ENCODE measurements at places on chromosomes 2 and 18. TPM values are rescaled to one million over a fixed set of nuclear protein-coding genes. Genes with fewer than 3 reads are reported as not detected.

Gene MRO
- total RNA-seq, result 0.26 TPM

Gene TMEM17
- not detected for total RNA-seq

Gene GPR75
- total RNA-seq, result 0.29 TPM

Gene ASXL3
- total RNA-seq, result 1.0 TPM

Gene TTR
- not detected for total RNA-seq

Gene GPATCH11
- 4.4 TPM for total RNA-seq

Gene FHOD3
- total RNA-seq, result 13.8 TPM

Gene PLCD4
- 0.26 TPM for total RNA-seq

Gene POLE4
- total RNA-seq, result 41.2 TPM

Gene ALK
- not detected for total RNA-seq

DNA sequence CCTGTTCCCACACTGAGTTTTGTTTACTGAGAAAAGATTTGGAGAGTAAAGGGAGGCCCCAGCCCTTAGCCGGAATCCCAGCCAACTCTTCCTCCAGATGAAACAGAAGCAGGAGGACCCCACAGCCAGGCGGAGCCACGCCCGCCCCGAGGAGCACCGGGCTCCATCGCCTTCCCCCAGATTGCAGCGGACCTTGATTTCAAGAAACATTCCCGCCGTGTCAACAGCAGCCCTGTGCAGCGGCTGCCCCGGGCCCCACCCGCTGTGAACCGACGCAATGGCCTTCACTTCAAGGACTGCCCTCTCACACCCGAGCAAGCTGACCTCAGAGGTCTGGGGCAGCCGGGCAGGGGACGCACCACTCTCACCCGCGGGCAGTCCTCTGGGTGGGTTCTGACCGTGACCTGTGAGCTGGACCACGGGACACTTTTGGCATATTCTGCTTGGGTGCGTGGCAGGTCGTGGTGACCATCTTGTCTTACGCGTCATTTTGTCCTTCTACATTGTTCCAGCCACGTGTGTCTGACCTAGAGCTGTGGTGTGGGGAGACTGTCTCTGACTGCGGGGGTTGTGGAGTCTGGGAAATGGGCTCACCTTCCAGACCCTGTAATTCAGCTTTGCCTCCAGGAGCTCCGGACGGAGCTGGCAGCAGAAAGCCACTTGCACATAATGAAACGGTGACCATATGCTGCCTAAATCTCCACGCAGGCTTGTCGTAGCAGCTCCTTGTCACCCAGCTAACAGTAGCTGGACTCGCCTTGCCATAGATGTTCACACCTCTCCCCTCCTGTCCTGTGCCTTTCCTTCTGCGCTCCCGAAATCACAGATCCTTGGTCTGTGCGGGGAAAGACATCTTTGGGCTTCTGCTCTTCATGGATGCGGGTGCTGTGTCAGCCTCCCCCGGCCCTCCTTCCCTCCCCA is 32.0 kb upstream of the INHBB start:
- no peaks in the 10 kb centered on the region for H3K4me1 ChIP-seq
- H3K4me3 ChIP-seq, result peak overlapping the region; percentile 33

- H3K36me3 ChIP-seq, result no peaks in the 10 kb centered on the region
- H3K27me3 ChIP-seq, result no peaks in the 10 kb centered on the region
- peaks cover 3% of the 10 kb centered on the region for H3K4me1 ChIP-seq
- H3K4me3 ChIP-seq, result no peak overlapping the region
- no peak for DNase-seq
Measured at GRCh38 chr2:173969886-173970285, 4.7 kb upstream of the SP3 start.

DNA sequence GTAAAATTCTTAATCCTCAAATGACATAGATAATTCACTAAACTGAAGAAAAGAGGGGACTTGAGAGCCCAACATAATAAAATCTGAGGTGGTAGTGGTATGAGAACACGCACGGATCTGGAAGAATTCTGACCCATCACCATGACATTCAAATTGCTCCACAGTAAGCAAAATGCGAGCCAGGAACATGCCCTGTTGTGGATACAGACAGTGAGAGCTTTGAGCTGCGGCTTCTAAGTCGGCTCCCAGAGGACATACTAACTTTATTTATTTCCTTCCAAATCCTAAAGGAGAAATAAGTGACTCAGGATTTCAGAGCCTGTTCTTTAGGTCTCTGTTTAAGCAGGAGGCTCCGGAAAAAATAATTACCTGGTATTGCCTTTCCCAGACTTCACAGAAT is 143.4 kb upstream of the SMAD7 start:
- DNase-seq, result no peak
- H3K36me3 ChIP-seq, result no peaks in the 10 kb centered on the region
- H3K4me3 ChIP-seq, result no peak overlapping the region
- no peaks in the 10 kb centered on the region for H3K4me1 ChIP-seq

GRCh38 chr2:7525746-7526145 is 608.5 kb downstream of the RNF144A start:
- H3K4me1 ChIP-seq, result no peaks in the 10 kb centered on the region
- H3K27ac ChIP-seq, result no peak overlapping the region
- H3K27me3 ChIP-seq, result no peaks in the 10 kb centered on the region
- no peaks in the 10 kb centered on the region for H3K36me3 ChIP-seq

DNA sequence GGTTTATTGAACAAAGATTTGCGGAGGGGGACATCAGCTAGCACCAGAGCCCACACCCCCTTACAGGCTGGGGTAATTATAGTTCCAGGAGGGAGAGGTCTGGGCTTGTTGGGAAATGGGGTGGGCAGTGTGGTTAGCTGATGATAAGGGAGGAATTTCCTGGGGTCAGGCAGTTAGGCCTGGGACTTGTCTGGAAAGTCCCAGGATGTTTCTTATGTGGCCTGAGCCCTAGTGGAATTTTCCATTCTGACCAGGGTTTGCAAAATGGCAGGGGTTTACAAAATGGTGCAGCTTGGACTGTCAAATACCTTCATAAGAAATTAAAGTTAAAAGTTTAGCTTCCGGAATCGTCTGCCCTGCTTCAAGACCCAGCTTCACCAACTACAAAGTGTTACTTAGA is 199.1 kb downstream of the FBXO15 start:
- H3K27me3 ChIP-seq, result no peaks in the 10 kb centered on the region
- no peak overlapping the region for H3K27ac ChIP-seq
- no peaks in the 10 kb centered on the region for H3K4me1 ChIP-seq
- H3K36me3 ChIP-seq, result no peaks in the 10 kb centered on the region
- no peak for DNase-seq
- H3K4me3 ChIP-seq, result no peak overlapping the region

DNA sequence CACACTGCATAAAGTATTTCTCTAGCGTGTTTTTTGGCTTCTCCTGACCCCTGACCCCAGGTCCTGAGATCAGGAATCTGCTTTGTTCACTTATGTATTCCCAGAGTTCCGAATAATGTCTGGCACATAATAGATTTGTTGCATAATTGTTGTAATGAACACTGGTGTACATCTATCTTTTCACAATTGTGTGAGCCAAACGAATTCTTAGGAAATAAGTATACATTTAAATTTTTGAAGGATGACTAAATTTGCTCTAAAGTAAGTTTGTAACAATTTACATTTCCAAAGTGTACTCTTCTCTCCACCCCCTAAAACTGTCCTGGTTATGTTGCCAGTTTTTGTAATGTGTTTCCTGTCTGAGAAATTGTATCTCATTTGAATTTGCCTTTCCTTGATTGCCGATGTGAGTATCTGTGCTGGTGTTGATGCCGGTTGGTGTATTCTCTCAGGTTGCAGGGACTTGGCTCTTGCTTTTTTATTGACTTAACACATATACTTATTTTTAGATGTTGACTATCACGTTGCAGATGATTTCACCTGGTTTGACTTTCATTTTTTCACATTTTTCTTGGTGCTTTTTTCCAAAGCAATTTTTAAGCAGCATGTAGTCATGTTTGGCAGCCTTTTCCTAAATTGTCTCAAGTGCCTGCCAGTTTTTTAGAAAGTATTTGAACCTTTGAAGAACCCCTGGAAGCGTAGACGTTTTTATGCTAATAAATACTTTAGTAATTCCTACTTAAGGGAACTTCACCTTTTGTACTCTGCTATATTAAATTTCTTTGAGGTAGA is 16.1 kb upstream of the FARP2 start:
- DNase-seq, result no peak
- no peaks in the 10 kb centered on the region for H3K27me3 ChIP-seq
- peaks cover 4% of the 10 kb centered on the region for H3K4me1 ChIP-seq

GRCh38 chr18:71426441-71426840 is 1117.7 kb downstream of the CBLN2 start:
- H3K36me3 ChIP-seq, result no peaks in the 10 kb centered on the region
- H3K27me3 ChIP-seq, result no peaks in the 10 kb centered on the region
- no peak for DNase-seq
- H3K27ac ChIP-seq, result no peak overlapping the region
- no peaks in the 10 kb centered on the region for H3K4me1 ChIP-seq
- H3K4me3 ChIP-seq, result no peak overlapping the region

GRCh38 chr2:75361486-75361885 is 162.2 kb upstream of the TACR1 start:
- H3K4me1 ChIP-seq, result no peaks in the 10 kb centered on the region
- H3K36me3 ChIP-seq, result no peaks in the 10 kb centered on the region
- DNase-seq, result no peak

GRCh38 chr2:140504601-140505000 is 1626.2 kb downstream of the LRP1B start:
- DNase-seq, result no peak
- H3K4me3 ChIP-seq, result no peak overlapping the region
- no peaks in the 10 kb centered on the region for H3K27me3 ChIP-seq

DNA sequence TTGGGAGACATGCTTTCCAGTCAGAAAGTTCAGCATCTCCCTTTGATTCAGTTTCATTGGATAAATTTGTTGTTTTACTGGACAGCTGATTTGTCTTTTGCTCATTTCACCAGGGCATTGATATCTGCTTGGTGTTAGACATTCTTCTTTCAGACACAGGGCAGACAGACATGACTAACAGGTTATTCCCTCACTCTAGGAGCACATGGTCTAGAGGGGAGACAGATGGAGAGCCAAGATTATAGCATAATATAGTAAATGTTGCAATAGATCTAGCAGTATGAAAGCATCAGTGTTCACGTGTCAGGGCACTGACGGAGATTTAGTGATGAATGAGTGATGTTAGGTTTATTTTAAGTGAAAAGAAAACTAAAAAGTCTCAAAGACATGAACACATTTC is 187.0 kb upstream of the CYRIA start:
- no peaks in the 10 kb centered on the region for H3K4me1 ChIP-seq
- DNase-seq, result no peak
- H3K27ac ChIP-seq, result no peak overlapping the region
- H3K27me3 ChIP-seq, result no peaks in the 10 kb centered on the region
- no peaks in the 10 kb centered on the region for H3K36me3 ChIP-seq
- H3K4me3 ChIP-seq, result no peak overlapping the region

GRCh38 chr18:46502444-46502843 is 154.6 kb downstream of the LOXHD1 start:
- H3K27ac ChIP-seq, result no peak overlapping the region
- H3K4me1 ChIP-seq, result no peaks in the 10 kb centered on the region
- no peak overlapping the region for H3K4me3 ChIP-seq
- no peaks in the 10 kb centered on the region for H3K27me3 ChIP-seq
- no peak for DNase-seq
- no peaks in the 10 kb centered on the region for H3K36me3 ChIP-seq

DNA sequence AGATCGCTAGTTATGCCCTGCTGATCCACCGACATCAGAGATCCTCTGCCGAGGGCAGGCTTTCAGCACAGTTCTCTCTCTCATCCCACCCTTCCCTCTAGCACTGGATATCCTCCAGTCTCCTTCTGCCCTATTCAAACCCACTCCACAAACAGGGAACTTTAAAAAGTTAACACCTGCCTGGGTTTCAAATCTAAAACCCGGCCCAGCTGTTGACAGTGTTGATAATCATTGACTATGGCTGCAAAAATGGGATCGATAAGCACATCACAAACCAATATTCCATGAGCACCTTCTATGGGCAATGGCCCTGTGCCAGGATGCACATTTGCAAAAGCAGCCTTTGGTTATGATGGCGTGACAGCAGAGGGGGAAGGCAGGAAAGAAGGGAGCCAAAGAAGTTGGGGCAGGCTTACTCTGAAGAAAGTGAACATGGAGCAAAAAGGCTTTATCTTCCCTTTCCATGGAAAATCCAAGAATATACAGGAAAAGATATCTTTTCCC is 482.3 kb upstream of the KLHL29 start:
- H3K27me3 ChIP-seq, result no peaks in the 10 kb centered on the region
- no peaks in the 10 kb centered on the region for H3K4me1 ChIP-seq
- no peak for DNase-seq

GRCh38 chr18:50194631-50195532 is at the start of gene MYO5B:
MYO5B (minus strand) TSS chr18:50195147; CDS start chr18:50194793, 354 bp downstream.
- H3K4me3 ChIP-seq, result peak within 1 kb of the TSS; percentile 6
- peaks cover 12% of the 10 kb centered on the region for H3K27me3 ChIP-seq
- no peaks in the 10 kb centered on the region for H3K4me1 ChIP-seq
- H3K27ac ChIP-seq, result no peak within 1 kb of the TSS
- no peak for DNase-seq
- no peaks in the 10 kb centered on the region for H3K36me3 ChIP-seq

DNA sequence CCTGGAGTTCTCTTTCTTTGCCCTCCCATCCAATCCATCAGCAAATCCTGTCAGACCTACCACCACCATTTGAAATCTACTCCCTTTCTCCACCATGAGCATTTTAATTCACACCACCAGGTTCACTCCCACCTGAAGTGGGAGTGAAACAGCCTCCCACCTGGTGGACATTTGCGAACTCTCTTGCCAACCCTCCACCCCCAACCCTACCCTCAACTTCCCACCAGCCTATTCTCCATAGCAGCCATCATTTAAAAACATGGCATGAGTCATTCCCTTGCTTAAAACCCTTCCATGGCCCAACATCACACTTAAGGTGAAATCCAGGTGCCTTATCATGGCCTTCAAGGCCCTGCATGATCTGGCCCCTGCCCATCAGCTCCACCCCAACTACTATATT is 3.5 kb downstream of the RTKN start:
- H3K36me3 ChIP-seq, result no peaks in the 10 kb centered on the region
- H3K27ac ChIP-seq, result no peak overlapping the region
- no peak for DNase-seq
- no peaks in the 10 kb centered on the region for H3K4me1 ChIP-seq
- H3K27me3 ChIP-seq, result peaks cover 5% of the 10 kb centered on the region

GRCh38 chr18:32483002-32483401 is 12.3 kb upstream of the GAREM1 start:
- no peak overlapping the region for H3K4me3 ChIP-seq
- DNase-seq, result no peak
- H3K27me3 ChIP-seq, result no peaks in the 10 kb centered on the region
- no peak overlapping the region for H3K27ac ChIP-seq
- no peaks in the 10 kb centered on the region for H3K36me3 ChIP-seq

GRCh38 chr2:129865976-129866375 is 113.5 kb upstream of the RAB6C start:
- no peaks in the 10 kb centered on the region for H3K4me1 ChIP-seq
- no peaks in the 10 kb centered on the region for H3K36me3 ChIP-seq
- H3K27me3 ChIP-seq, result no peaks in the 10 kb centered on the region
- no peak overlapping the region for H3K4me3 ChIP-seq
- DNase-seq, result no peak

GRCh38 chr2:136308611-136309010 is 190.7 kb upstream of the CXCR4 start:
- H3K4me3 ChIP-seq, result no peak overlapping the region
- no peak overlapping the region for H3K27ac ChIP-seq
- DNase-seq, result no peak
- no peaks in the 10 kb centered on the region for H3K36me3 ChIP-seq
- no peaks in the 10 kb centered on the region for H3K4me1 ChIP-seq
- no peaks in the 10 kb centered on the region for H3K27me3 ChIP-seq

GRCh38 chr2:146916914-146917313 is 927.9 kb upstream of the ACVR2A start:
- H3K27ac ChIP-seq, result no peak overlapping the region
- H3K4me3 ChIP-seq, result no peak overlapping the region
- DNase-seq, result no peak
- H3K4me1 ChIP-seq, result no peaks in the 10 kb centered on the region
- H3K36me3 ChIP-seq, result no peaks in the 10 kb centered on the region
- H3K27me3 ChIP-seq, result no peaks in the 10 kb centered on the region

GRCh38 chr2:73163483-73164367 is 38.6 kb upstream of the NOTO start:
- no peak overlapping the region for H3K4me3 ChIP-seq
- no peaks in the 10 kb centered on the region for H3K36me3 ChIP-seq
- peak; percentile 58 for DNase-seq
- H3K27ac ChIP-seq, result no peak overlapping the region
- no peaks in the 10 kb centered on the region for H3K27me3 ChIP-seq

All from uterus (tissue), 4 donors.